ENCODE measurements at places on chromosomes 16 and 17. TPM values are rescaled to one million over a fixed set of nuclear protein-coding genes. Genes with fewer than 3 reads are reported as not detected.
A peak's percentile ranks its signal among the peaks of the same experiment; 100 is the strongest.

DNA sequence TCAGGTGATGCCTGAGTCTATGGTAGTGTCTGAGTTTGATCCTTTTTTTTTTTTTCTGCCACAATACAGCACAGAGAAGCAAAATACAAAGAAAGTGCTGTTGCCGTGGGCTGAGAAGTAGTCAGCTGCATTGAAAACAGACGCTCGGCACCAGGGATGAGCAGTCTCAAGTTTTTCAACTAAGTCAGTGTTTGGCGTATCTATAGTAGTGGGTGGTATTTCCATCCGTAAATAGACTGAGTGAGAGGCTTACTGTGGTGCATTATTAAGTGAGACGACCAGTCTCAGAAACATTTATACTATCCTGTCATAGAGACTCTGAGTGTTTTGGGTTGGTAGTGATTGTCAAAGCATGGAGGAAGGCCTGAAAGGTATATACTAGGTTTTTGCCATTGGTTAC, 221.3 kb downstream of the SNX29 start:
- no peaks in the 10 kb centered on the region for H3K27me3 ChIP-seq
- H3K36me3 ChIP-seq = no peaks in the 10 kb centered on the region
- DNase-seq = no peak
- H3K4me3 ChIP-seq = no peak overlapping the region
- no peaks in the 10 kb centered on the region for H3K4me1 ChIP-seq

DNA sequence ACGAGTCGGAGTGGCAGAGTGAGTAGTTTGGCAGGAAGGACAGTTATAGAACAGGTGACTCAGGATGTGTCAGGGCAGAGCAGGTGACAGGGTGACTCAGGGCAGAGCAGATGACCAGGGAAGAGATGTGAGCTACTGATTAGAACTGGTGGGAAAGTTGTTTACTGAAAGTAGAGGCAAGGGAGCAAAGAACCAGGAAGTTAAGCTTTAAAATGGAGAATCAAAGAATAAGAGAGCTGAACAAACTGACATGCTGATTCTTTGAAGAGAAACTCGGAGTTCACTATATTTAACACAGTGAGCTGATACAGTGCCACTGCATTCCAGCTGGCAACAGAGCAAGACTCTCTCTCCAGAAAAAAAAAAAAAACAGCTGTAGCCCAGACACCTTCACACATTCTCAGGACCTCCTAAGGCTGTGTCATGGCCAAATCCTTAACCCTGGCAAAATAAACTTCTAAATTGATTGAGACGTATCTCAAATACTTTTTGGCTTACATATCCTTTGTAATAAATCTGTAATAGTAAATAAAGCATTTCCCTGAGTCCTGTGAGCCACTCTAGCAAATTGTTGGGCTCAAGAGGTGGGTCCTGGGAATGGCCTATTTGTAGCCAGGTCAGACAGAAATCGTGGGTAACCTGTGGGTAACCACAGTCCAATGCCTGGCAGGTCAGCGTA, 12.3 kb upstream of the UBE2I start:
- no peak overlapping the region for H3K4me3 ChIP-seq
- peak overlapping the region; percentile 59 for H3K27ac ChIP-seq
- H3K27me3 ChIP-seq = peaks cover 18% of the 10 kb centered on the region
- DNase-seq = no peak
- H3K36me3 ChIP-seq = no peaks in the 10 kb centered on the region
- no peaks in the 10 kb centered on the region for H3K4me1 ChIP-seq

CBFA2T3 gene
- polyA plus RNA-seq = not detected

GRIN2C gene
- 0.39 TPM for polyA plus RNA-seq

GRCh38 chr17:48579471-48579759, 1.3 kb upstream of the HOXB4 start:
- H3K27ac ChIP-seq = no peak overlapping the region
- H3K4me3 ChIP-seq = no peak overlapping the region
- H3K4me1 ChIP-seq = no peaks in the 10 kb centered on the region
- DNase-seq = no peak

All from SK-N-SH (cell line).